ENCODE measurements at places on chromosomes 6 and 20.

- DNase-seq = no peak
Measured at GRCh38 chr20:6558341-6558740, 209.1 kb upstream of the BMP2 start.

DNA sequence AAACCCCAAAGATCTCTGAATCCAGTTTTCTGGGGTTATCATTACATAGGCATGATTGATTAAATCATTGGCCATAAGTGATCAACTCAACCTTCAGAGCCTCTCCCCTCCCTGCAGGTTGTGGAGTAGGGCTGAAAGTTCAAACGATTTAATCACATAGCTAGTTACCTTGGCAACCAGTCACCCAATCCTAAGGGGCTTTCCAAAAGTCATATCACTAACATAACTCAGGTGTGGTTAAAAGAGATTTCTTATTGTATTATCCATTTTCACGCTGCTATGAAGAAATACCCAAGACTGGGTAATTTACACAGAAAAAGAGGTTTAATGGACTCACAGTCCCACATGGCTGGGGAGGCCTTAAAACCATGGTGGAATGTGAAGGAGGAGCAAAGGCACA is 935.1 kb upstream of the SLC35B3 start:
- DNase-seq = no peak

DNA sequence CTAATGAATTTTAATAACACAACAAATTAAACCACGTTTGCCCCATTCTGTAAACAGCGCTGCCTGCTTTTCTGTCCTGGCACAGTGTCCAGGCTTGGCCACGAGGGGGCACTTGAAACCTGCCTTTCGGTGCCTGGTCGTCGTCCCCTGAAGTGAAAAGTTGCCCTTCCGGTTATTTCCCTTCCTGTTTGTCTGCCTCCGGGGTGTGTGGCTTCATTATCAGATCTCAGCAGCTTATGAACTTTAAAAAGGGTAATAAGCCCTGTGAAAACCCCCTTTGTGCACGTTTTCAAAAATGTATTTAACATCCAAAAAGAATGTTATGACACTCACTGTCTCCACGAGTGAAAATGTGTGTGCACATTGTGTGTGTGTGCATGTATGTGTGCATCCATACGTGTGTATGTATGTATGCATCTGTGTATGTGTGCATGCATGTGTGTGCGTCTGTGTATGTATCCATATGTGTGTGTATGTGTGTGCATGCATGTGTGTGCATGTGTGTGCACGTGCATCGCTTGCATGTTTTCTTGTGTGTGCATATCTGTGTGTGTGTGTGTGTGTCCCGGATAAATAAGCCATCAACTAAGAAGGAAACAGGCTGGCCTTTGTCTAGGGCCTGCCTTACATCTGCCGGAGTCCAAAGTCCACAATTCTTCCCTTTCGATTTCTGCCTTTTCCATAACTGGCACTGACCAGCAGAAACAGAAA is 358.4 kb downstream of the THBS2 start:
- DNase-seq = peak; percentile 61

- DNase-seq = no peak
Measured at GRCh38 chr6:10759312-10759839, 11.8 kb downstream of the TMEM14B start.

DNA sequence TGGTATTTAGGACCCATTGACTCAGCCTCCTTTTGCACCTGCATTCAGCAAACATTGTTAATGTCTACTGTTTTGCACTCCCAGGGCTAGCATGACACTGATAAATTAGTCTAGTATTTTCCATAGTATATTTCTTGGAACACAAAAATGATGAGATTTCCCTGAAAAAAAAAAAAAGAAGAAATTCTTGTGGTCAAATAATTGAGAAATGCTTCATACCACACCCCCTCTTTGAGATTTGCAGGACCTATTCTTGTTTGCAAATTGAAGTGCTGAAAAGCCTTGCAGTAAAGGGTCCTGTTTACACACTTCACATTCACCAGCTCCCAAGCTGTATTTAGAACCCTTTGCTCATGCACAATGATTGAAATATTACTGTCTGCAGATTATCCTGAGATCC is 36.3 kb upstream of the CLIC5 start:
- no peak for DNase-seq

DNA sequence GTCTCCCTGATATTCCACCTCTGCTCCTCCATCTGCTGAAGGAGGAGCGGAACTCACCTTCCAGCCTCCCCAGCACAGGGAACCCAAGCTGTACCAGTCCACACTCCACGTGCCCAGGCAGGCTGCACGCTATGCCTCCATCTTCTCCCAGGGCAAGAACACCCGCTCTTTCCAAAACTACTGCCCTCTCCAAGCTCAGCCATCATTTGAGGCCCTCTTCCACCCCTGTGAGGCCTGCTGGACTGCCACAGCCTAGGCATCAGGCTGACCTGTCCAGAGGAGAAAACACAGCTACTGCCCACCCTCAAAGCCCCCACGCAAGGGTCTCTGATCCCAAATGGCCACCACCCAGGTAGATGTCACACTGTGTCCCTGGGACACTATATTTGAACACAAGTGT is 99.9 kb downstream of the PRND start:
- no peak for DNase-seq

DNA sequence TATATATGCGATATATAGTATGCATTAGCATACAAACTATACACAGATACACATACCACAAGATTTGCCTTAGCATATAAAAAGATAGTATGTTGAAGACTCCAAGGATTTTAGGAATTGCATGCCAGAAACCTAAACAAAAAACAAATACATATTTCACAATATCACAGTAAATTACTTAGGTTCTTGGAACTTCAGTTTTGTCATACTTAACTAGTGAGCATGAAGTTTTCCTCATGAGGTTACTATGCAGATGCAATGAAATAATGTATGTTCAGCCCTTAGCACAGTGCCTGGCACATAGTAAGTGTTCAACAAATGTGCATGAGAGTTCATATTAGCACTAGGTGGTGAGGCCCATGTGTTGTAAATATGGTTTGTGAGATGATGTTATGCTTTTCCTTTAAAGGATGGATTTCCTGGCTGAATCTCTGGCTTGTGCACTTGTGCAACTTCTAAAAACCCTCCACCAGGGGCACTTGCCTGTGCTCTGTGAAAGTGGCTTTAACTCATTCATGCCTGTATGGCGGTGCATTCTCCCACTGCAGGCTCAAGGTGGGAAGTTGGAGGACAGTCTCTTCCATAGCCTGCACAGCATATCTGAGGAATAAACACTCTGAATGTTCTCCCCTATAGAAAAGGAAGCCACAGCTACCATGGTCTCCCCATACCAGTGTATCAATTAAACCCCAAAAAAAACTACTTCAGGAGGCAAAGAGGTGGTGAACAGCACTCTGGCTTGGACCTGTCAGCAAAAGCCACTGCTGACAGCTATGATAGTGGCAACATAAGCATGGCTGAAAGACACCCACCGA is 624.1 kb upstream of the CDH4 start:
- DNase-seq = no peak

GRCh38 chr6:34108176-34108575 is 37.7 kb downstream of the GRM4 start:
- no peak for DNase-seq

- no peak for DNase-seq
Measured at GRCh38 chr20:64210656-64211369, 44.7 kb upstream of the PCMTD2 start.

DNA sequence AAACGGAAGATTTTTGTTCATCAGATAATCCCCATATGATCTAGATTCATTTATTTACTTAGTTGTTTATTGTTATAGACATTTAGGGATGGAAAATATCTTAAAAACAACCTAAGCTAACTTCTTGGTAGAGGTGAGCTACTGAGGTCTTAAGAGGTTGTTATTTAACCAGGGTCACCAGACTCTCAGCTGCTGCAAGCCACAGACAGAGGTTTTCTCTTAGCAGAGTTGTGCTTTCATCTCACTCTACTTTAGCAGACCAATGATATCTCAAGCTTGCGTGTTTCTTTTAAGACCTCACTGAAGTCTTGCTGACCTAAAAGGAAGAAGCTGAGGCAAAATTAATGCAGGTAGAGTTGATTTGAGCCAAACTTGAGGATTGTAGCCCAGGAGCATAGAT is 43.6 kb downstream of the NCOA7 start:
- no peak for DNase-seq

GRCh38 chr6:169592558-169592957 is 109.3 kb downstream of the WDR27 start:
- DNase-seq = no peak

DNA sequence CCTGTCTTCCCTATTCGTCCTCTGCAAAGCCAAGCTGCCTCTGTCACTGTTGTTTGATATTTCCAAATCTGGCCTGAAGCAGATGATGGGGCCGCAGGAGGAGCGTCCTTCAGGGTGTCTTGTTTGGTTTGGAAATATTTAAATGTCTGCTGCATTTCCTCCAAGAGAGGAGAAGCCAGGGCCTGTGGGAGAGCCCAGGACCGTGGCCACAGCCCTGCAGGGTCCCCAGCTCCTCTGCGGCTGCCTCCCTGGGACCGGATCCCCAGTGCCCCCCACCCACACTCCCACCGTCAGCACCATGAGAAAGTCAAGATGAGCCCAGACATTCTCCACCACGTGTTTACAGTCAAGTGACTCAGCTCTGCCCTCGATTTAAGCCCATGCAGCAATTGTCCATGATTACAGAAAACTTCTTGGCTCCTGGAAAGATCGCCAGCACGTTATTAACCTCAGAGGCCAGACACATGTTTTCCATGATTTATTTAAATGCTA is 18.2 kb downstream of the FOXF2 start:
- no peak for DNase-seq

DNA sequence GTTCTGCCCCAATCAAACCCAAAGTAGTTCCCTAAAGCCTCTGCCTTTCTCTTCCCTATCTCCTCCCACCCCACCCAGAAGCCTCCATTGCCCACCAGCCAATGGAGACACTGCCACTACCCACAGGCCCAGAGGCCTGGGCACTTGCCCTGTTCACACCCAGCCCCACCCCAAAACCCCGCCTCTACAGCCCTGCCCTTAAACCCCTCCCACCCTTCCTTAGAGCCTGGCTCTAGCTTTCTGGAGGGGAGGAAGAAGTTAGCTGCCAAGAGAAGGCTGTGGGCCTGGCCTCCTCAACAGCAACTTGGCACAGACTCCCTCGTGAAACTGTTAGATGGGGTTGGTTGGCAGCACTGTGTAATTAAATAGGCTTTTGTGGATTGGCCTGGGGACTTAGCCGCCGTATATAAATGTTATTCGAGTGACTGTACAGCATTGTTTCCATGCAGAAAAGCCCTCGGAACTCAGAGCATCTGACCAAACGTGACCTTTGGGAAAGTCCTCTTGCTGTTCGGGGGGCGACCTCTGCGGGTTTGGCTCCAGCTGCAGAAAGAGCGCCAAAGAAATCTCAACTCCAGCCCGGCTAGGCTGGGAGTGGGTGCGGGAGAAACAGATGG is 31.4 kb downstream of the COL11A2 start:
- DNase-seq = no peak

DNA sequence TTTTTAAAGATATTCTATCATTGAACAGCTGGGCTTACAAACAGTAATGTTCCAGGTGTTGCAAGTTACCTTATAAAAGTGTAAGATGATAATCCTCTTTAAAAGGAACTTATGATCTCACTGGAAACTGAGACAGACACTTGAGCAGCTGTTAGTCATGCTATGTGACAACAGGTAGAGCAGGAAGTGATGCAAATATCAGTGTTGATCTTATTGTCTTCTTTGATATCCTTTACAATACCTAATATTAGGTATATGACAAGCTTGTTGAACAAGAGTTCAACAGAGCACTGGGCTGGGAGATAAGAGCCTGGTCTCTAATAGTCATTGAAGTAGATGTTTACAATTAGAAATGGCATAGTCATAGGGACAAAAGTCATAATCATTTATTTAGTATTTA is 150.0 kb downstream of the UBE3D start:
- DNase-seq = no peak

DNA sequence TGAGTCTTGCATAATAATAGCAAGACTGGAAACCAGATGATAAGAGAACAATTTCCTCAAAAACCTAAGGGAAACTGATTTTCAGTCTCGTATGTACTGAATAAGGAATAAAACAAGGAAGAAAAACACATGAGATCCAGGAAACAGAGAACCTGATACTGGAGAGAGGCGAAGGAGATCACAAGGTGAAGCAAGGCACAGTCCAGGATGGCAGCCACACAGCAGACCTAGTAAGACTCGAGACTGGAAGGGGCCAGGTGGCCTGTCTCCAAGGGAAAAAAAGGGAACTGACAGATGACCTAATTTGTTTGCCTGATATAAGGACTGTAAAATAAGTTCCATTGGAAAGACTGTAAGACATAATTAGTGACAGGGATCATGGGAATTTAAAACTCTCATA is 71.1 kb downstream of the TASP1 start:
- no peak for DNase-seq

DNA sequence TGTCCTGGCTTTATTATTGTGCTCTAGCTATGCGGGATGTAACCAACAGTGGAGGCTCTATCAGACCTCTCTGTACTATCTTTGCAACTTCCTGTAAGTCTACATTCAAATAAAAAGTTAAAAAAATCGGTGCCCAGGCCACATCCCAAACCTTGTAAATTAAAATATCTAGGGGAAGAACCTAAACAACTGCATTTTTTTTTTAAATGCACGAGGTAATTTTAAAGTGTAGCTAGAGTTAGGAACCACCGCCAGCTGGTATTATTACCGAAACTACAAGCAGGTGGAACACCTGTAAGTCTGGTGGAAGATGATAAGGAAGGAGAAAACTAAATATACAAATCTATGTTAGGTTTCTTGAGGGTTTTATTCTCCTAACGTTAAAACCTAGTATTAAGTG is 34.5 kb upstream of the ID4 start:
- no peak for DNase-seq

GRCh38 chr6:113854531-113855499 is 2.3 kb upstream of the MARCKS start:
- DNase-seq = no peak

- DNase-seq = no peak
Measured at GRCh38 chr6:164243949-164244348, 829.4 kb downstream of the QKI start.

DNA sequence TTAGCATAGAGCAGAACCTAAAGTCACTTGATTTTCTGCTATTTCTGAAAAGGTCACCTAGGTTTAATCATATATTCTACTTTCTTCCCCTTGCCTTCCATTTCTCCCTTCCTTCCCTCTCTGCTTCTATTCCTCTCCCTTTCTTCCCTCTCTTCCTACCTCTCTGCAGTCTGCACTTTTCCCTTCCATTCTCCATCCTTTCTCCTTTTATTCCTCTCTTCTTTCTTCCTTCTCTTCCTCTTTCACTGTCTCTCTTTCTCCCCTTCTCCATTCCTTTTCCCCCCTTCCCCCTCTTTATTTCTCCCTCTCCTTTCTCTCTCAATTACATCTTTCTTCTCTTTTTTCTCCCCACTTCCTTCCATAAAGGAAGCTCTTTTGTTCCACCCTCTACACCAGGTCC is 1049.8 kb upstream of the FLRT3 start:
- no peak for DNase-seq

Measured in stimulated activated CD8-positive, alpha-beta memory T cell treated with anti-CD3 and anti-CD28 coated beads, Interleukin-7, amount 100 ng/mL, for 1 hour (primary cell).